ENCODE measurements at places on chromosomes 7 and 10. TPM values are rescaled to one million over a fixed set of nuclear protein-coding genes. Genes with fewer than 3 reads are reported as not detected.

Gene ARHGEF35
- 11.5 TPM for total RNA-seq

DNA sequence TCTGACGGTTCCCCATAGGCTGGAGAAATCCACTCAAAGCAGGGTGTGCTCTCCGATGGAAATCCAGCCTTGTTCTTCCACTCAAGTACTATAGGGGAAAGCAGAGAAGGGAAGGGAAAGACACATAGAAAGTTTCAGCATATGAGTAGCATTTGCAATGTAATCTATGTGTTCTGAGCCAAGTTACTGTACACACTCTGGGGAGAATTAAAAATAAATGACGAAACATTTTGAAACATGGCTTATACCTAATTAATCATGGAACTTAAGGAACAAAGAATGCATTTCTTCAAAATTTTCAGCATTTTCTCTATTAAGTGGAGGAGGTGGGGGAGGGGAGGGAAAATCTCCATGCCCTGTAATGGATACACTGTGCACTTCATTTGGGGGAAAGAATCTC lies 198.1 kb upstream of the HABP2 start:
- H3K27ac ChIP-seq = no peak overlapping the region
- no peaks in the 10 kb centered on the region for H3K27me3 ChIP-seq
- no peak overlapping the region for H3K4me3 ChIP-seq
- H3K36me3 ChIP-seq = no peaks in the 10 kb centered on the region
- H3K4me1 ChIP-seq = no peaks in the 10 kb centered on the region

GRCh38 chr10:121667948-121668313 lies 69.7 kb upstream of the FGFR2 start:
- H3K27me3 ChIP-seq = no peaks in the 10 kb centered on the region
- no peak overlapping the region for H3K4me3 ChIP-seq
- H3K4me1 ChIP-seq = no peaks in the 10 kb centered on the region
- no peak overlapping the region for H3K27ac ChIP-seq
- DNase-seq = no peak

GRCh38 chr10:112785089-112785488 lies 165.0 kb upstream of the TCF7L2 start:
- no peak for DNase-seq
- no peak overlapping the region for H3K4me3 ChIP-seq
- H3K36me3 ChIP-seq = no peaks in the 10 kb centered on the region
- H3K27me3 ChIP-seq = no peaks in the 10 kb centered on the region

Gene GDF2
- not detected for total RNA-seq

DNA sequence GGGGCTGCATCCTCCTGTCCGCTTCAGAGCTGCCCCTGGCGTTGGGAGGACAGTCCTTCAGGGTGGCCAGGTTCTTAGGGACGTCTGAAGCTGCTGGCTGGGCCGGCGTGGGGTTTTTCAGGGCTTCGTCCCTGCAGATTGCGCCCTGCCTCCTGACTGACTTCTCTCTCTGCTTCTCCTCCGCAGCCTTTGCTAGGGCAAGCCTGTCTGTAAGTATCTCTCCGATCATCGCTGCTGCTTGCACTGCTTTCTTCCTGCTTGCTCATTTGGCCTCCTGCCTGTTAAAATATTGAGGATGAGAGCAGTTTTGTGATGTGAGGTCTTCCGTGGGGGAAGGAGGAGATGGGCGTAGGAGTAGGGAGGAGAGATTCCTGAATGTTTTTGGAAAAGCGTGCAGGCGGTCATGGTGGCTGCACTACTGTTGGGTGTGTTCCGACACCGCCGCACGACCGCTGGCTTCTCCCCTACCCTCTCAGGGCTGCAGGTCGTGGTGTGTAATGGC lies 25.3 kb downstream of the PFKFB3 start:
- H3K36me3 ChIP-seq = peaks cover 100% of the 10 kb centered on the region
- no peaks in the 10 kb centered on the region for H3K27me3 ChIP-seq
- H3K4me3 ChIP-seq = no peak overlapping the region
- H3K4me1 ChIP-seq = no peaks in the 10 kb centered on the region
- DNase-seq = no peak

DNA sequence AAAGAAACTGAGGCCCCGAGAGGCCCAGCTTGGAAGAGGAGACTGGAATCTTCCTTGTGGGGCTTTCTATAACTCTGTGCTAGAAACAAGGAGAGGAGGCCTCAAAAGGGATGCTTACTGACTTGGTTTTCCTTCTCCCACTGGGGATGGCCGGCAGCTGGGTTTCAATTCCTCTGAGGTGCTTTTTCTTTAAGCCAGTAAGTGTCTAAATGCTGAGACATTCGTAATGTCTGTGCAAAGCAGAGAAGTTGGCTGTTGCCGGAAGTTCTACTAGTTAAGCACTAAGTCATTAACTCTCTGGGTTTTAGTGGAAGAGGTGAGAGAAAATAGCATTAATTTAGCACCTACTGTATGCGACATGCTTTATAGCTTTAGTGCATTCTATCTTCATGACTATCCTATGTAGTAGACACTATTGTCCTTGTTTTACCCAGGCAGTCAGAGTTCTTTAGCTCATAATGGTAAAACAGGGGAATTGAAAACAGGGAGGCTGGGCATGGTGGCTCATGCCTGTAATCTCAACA lies 135.2 kb downstream of the RGS10 start:
- H3K27ac ChIP-seq = peak overlapping the region; percentile 63
- peaks cover 56% of the 10 kb centered on the region for H3K4me1 ChIP-seq
- DNase-seq = no peak

DNA sequence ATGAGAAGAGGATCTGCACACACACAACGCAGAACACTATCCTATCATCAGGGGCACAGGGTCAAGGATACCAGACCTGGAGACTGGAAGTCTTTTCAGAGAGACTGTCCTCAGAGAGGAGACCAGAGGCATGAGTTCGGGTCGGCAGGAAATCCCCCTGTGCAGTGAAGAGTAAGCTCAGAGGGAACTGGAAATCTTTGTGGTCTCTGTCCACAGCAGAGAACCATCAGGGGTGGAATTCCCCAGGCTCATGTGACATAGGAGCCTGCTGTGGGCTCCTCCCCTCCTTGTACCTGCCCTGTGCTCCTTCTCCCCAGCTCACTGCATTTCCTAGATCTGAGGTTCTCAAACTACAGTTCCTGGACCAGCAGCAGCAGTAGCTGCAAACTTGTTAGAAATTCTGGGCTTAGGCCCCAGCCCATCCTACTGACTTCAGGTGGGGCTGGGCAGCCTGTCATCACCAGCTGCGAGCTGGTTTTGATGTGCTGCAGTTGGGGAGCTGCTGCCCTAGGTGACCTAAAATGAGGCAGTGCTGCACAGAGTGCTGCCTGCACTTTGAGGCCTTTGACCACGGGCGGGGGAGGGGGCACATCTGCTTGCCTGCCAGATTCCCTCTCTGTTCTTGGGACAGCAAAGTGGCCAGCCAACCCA lies 2.4 kb downstream of the ZMIZ2 start:
- H3K27me3 ChIP-seq = no peaks in the 10 kb centered on the region
- no peaks in the 10 kb centered on the region for H3K36me3 ChIP-seq
- no peak overlapping the region for H3K4me3 ChIP-seq
- H3K4me1 ChIP-seq = peaks cover 45% of the 10 kb centered on the region
- peak; percentile 67 for DNase-seq
- peak overlapping the region; percentile 30 for H3K27ac ChIP-seq

- no peak overlapping the region for H3K27ac ChIP-seq
- no peak overlapping the region for H3K4me3 ChIP-seq
- no peaks in the 10 kb centered on the region for H3K36me3 ChIP-seq
- H3K4me1 ChIP-seq = no peaks in the 10 kb centered on the region
- no peak for DNase-seq
These were observed 106.0 kb downstream of the GRID1 start for GRCh38 chr10:86260564-86260963.

Gene KLHDC10
- total RNA-seq = 32.0 TPM

- no peaks in the 10 kb centered on the region for H3K4me1 ChIP-seq
- no peak for DNase-seq
- no peak overlapping the region for H3K4me3 ChIP-seq
- H3K36me3 ChIP-seq = no peaks in the 10 kb centered on the region
- H3K27ac ChIP-seq = no peak overlapping the region
These were observed 58.4 kb upstream of the MACROH2A2 start for GRCh38 chr10:69994262-69994661.

All from upper lobe of right lung (tissue), 1 donor.